Aorta (tissue), 5 donors: ENCODE measurements at places on chromosomes 6 and 20.

GRCh38 chr6:38968702-38969149 is 79.9 kb upstream of the GLP1R start:
- no peak for DNase-seq

- DNase-seq: no peak
Measured at GRCh38 chr20:50550531-50550930, 40.3 kb downstream of the PTPN1 start.

GRCh38 chr6:131724114-131724513 is 13.3 kb upstream of the CTAGE9 start:
- DNase-seq: no peak

DNA sequence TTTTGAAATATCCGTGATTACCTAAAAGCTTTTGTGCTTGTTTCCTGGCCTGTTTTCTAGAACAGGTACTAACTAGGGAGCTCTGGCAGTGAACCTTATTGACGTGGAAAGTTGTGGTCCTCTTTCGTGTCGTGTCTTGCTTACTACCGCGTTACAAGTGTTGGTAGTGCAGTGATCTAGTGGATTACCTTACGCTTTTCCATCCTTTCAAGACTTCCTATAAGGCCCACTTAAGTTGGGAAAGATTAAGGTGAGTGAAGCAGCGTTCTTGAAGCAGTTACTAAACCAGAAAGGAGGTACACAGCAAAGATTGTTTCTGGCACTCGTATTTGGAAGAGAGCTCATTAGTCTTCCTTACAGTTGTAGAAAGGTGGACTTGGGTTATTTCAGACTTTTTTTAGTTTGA is 1.9 kb downstream of the PNRC1 start:
- DNase-seq: no peak

GRCh38 chr6:165653196-165653595 is 9.8 kb downstream of the PDE10A start:
- DNase-seq: no peak
